ENCODE measurements at places on chromosomes 1 and 21.

- DNase-seq, result no peak
These were observed 280.4 kb downstream of the HLX start for GRCh38 chr1:221159608-221160007.

DNA sequence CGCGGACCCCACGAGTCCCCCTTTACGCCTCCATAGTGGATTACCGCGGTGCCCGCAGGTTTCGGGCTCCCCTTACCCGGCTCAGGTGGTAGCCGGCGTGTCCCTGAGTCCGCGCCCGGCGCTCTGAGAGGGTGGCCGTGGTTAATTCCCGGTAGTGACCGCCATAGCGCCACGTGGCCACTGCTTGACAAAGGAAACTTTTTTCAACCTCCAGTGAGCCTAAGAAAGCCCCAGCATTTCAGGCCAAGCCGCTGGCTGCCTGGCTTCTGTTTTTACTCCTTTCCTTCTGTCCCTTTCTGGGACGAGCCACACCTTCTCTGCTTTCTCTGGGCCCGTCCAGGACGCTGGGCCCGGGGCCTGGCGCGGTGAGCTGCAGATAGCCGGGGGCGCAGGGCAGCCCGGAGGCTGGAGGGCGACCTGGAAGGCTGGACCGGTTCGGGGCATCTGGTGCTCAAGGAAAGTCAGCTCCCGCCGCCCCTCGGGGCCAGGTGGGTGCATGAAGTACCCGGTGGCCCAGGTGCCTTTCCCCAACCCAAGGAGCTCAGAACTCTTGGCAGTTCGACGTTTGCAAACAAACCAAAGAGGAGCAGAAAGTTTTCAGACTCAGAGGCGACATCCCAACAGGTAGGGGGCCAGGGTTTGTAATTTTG lies 540 bp upstream of the C1orf198 start:
- DNase-seq, result peak; percentile 11

DNA sequence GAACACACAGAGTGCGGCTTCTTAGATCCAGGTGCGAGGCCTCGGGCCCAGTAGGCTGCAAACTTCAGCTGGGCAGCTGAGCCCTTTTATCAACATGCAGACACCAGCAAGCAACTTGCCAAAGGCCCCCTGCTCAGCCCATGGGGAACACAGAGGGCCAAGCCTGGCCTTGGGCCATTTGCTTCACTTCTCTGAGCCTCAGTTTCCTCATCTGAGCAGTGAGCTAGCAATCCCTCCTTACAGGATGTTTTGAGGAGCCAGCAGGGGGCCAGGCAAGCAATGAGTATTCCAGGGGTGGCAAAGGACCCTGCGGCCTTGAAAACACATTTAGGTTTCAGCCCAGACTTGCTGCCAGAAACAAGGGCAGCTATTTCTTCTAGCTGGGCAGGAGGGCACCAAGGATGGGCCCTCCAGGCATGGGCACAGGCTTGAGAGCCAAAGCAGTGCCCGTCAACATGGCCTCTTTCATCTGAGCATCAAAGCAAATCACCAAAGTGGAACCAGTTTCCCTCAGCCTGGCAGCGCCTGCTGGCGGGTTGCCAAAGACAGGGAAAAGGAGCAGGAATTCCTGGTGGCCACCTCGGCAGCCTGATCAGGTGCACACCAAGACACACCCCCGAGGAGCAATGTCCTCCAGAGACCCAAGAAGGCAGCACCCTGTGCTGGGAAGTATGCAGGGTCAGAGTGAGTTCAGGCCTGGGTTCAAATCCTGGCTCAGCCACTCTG lies 1.4 kb downstream of the MATN1 start:
- DNase-seq, result no peak

DNA sequence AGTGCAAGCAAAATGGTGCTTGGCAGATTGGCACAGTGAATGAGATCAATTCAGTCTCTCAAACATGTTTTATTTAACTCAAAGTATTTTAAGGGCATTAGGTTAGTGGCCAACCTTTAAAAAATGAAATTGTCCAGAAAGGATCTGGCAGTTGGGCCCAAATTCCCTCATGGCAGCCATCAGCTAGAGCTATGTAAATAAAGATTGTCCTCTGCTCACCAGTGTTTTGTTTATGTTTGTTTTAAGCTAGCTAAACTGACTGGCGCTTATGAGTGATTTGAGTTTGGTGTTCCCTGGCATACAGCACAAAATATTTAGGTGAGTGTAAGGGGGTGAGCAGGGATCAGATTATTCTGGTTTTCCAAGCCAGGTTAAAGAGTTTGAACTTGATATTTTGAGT lies 18.1 kb downstream of the HDAC1 start:
- no peak for DNase-seq

GRCh38 chr1:235960809-235961208 lies 94.1 kb upstream of the LYST start:
- no peak for DNase-seq

DNA sequence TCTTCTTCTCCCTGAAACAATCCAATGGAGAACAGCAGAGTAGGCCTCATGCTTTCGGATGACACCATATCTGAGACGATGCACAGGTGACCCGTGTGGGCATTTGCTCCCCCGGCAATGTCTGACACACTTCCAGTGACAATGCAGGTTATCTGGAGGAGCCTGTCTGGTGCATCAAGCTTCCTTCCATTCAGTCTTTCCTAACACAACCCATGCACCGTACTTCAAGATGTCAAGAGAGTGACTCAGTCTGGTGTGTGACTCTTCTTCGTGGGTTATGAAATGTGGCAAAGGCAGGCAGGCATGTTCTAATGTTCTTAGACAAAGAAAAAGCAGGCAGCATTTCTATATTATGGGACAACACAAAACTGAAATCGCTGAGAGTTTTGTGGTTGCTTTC lies 159.1 kb downstream of the EDEM3 start:
- DNase-seq, result no peak

DNA sequence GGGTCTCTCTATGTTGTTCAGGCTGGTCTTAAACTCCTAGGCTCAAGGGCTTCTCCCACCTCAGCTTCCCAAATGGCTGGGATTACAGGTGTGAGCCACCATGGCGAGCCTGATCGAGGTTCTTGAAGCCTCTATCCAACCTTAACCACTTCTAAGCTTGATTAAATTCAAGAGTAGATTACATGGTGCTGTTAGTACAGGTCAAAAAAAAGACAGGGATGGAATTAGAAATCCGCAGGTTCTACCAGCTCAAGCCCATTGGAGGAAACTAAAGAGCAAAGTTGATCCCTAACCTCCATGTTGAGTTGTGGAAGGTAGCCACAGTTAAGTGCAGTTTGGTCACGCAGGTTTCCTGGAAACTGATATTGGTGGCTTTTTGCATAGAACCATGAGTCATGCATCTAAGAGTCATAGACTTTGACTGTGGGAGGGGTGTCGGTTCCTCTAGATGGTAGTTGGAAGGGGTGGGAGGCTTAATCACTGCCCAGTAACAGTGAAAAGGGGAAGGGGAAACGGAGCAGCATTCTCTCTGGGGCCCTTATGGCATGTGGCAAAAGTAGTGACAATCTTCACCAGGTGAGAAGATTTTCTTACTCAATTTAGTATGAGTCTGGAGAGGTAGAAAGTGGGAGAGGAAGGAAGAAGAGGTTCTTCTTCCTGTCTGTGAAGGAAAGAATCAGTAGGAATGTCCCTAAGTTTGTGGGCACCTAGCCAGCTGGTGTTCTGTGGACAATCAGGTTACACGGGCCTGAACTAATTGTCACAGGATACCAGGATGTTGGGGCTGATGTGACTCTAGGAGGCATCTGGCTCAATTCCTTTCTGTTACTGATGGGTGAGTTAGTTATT lies 7.0 kb downstream of the CD53 start:
- DNase-seq, result peak; percentile 70

DNA sequence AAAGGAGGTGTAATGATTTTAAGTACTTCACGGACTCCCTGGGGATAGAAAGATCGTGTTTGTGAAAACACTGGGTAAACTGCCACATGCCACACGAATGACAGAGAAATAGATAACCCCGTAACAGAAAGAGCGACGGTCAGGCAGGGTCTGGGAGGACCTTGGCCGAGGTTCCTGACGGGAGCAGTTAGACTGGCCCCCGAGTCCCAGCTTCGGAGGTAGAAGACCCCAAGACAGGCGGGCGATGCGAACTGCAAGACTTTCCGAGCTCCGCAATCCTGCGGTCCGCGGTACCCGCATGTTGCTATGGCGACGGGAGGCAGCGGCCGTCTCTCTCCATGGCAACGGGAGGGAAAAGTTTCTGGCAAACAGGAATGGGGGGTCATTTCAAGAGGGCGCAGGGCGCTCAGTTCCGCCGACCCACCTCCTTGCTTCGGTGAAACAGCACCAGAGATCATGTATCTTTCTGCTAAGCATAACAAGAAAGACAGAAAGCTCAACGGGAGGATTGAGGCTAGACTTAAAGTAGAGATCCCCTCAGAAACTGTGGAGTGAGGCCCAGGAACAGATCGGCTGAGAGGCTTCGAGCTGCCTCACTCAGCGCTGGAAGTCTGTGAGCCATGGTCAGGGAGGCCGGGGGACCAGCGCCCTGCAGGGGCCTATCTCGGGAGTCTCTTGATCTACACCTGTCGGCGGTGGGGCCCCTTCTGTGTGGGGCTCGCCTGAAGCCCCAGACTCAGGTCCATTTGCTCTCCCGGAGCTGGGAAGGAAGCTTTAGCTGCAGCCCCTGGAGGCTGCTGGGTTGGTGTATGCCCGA lies 685 bp upstream of the SYT6 start:
- no peak for DNase-seq

- no peak for DNase-seq
These were observed 740.6 kb downstream of the RWDD3 start for GRCh38 chr1:95974586-95974985.

- DNase-seq, result no peak
These were observed 40.1 kb upstream of the MCOLN3 start for GRCh38 chr1:85088408-85088784.

GRCh38 chr1:97632075-97632474 lies 288.8 kb downstream of the DPYD start:
- no peak for DNase-seq

DNA sequence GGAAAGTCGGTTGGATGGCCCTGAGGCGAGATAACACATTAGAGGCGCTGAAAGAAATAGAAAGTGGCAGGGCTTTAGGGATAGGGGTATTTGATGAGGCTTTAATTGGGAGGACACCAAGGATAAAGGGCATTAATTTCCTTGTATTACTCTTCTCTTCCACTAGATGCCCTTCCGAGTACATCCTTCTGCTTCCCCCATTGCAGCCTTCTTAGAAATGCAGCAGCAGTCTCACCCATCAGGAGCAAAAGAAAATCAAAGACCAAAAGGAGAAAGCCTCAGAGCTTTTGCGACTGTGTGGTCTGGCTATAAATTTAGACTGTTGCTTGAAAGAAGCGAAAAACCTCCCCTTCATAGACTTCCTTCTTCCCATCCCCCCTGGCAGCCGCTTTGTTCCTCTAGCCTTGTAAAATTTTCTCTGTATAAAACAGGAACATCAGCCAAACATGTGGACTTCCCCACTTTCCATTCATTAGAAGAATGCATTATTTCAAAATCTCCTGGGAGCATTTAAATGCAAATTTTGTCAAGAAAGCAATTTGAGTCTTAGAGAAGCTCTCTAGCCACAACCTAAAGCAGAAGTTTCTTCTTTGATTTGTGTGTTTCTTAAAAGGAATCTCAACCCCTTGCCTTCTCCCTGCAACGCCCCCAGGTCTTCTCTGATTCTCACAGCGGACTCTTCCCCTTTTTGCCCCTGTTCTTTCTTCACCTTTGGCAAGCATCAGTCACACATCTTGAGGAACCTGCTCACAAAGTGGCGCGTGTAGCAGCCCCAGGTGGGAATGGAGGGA lies 76.6 kb downstream of the NDUFS5 start:
- peak; percentile 46 for DNase-seq

DNA sequence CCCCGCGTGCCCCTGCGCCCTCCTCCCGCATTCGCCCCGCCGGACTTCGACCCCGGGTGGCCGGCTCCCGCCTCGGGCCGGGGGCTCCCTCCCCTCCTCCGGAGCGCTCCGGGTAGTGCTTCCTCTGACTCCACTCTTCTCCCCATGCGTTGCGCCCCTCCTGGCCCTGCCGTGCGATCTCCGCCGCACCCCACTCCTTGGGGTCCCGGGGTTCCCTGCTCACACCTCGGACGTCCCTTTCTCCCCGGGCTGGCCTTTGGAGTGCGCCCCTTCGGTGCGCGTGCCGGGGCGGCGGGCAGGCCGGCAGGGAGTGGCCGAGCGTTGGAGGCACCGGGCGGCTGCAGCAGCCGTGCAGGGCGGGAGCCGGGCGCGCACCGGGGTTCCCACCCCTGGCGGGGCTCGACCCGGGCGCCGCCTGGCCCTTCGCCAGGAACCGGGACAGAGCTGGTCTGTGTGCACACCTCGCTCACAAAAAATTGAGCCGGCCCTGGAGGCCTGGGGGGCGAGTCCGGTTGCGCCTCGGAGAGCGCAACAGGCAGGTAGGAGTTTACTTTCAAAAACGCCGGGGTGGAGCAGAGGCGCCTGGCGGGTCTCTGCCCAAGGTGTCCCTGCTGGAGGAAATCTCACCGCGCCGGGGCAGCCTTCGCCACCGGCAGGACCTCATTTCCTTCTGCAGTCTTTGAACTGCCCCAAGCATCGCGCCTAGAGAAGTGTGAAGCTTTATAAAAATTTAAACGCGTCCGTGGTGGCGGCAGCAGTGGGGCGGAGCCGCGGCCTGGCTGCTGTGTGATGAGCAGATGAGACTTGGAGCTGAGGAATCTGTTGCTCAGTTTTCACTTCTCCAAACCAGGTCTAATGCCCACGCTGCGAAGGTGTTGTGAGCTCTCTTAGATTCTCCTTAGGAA lies 650 bp downstream of the VANGL1 start:
- peak; percentile 25 for DNase-seq

DNA sequence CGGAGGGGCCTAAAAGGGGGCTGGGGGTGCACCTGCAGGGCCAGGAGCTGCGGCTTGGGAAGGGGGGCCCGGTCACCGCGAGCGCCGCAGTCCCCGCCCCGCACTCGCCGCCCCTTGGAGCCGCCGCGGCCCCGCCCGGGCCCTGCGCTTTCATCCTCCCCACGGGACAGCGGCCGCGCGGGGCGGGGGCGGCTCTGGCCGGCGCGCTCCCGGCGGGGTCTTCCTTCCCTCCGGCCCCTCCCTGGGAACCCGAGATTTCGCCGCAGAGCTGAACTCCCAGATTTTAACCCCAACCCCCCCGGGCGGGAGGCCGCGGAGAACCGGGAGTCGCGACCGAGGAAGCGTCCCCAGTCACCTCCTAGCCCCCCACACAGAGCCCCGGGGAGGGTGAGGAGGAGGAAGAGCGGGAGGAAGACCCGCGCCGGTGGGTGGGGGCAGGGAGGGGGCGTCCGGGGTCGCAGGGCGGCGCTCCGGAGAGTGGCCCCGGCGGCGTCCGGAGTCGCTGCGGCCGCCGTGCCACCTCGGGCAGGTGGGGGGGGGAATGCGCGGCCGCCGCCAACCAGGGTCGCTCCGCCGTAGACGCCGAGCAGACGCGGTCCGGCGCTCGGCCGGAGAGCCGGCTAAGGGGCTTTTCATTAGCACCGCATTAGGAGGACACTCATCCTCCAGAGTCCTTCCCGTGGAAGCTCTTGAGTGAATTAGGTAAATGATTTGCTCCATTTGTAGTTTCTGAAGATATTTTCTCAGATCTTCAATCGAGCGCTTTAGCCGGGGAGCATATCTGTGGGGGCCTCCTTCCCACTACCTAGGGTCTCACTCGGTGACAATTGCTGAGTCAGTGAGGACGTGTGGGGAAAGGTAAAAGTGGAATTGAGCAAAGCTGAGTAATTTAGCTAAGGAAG lies 31.6 kb upstream of the NFIA start:
- no peak for DNase-seq

Measured in CD4-positive, alpha-beta T cell treated with Interleukin-17A for 4 hours (primary cell).